ENCODE measurements at places on chromosomes 11 and 22. TPM values are rescaled to one million over a fixed set of nuclear protein-coding genes. Genes with fewer than 3 reads are reported as not detected.

DNA sequence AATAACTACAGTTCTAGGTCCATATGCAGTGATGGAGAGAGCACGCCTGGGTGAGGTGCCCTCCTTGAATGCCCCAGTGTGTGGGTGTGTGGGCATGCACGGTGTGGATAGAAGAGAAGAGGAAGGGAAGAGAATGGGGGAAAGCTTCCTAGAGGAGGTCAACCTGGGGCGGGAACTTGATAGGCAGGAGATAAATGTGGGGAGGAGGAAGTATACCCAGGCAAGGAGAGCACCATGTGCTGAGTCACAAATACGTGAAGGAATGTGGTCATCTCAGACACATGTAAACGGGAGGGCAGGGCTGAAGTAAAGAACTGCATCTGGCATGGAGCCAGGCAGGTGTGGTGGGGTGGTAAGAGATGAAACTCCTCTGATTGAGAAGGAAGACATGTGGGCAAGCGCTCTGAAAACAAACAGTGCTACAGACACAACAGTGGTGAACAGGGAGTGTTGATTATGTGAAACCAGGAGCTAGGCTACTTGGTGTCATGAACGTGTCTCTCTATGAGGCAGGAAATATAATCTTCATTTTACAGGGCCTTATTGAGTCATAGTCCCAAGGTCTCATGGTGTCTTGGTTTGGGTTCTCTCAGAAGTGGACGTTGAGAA lies 61.5 kb upstream of the EED start:
- peaks cover 17% of the 10 kb centered on the region for H3K4me1 ChIP-seq
- H3K4me3 ChIP-seq, result no peak overlapping the region
- no peak overlapping the region for H3K27ac ChIP-seq
- H3K27me3 ChIP-seq, result no peaks in the 10 kb centered on the region

- H3K36me3 ChIP-seq, result peaks cover 3% of the 10 kb centered on the region
- no peaks in the 10 kb centered on the region for H3K27me3 ChIP-seq
- no peak overlapping the region for H3K4me3 ChIP-seq
- H3K4me1 ChIP-seq, result no peaks in the 10 kb centered on the region
Observed at GRCh38 chr11:76347466-76347865, 33.5 kb downstream of the THAP12 start.

- no peaks in the 10 kb centered on the region for H3K36me3 ChIP-seq
- no peaks in the 10 kb centered on the region for H3K4me1 ChIP-seq
- H3K27me3 ChIP-seq, result no peaks in the 10 kb centered on the region
- DNase-seq, result no peak
- H3K4me3 ChIP-seq, result no peak overlapping the region
Observed at GRCh38 chr11:48078689-48079088, 98.3 kb downstream of the PTPRJ start.

GRCh38 chr11:18137186-18137800 lies 4.9 kb downstream of the MRGPRX3 start:
- H3K36me3 ChIP-seq, result no peaks in the 10 kb centered on the region
- H3K27ac ChIP-seq, result no peak overlapping the region
- no peaks in the 10 kb centered on the region for H3K27me3 ChIP-seq
- no peak for DNase-seq

GRCh38 chr11:65625628-65626342 lies 10.2 kb downstream of the PCNX3 start:
- H3K36me3 ChIP-seq, result peaks cover 43% of the 10 kb centered on the region
- H3K27ac ChIP-seq, result no peak overlapping the region
- no peaks in the 10 kb centered on the region for H3K27me3 ChIP-seq
- DNase-seq, result no peak
- no peaks in the 10 kb centered on the region for H3K4me1 ChIP-seq

DNA sequence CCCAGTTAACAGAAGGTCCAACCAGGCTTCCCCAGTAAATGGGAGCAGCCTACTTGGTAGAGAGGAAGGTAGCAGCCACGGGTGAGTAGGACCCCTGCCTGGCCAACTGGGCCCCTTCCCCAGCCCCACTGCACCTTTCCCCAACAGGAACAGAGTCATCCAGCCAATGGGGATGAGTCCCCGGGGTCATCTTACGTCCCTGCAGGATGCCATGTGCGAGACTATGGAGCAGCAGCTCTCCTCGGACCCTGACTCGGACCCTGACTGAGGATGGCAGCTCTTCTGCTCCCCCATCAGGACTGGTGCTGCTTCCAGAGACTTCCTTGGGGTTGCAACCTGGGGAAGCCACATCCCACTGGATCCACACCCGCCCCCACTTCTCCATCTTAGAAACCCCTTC lies 6.6 kb downstream of the RIC8A start:
- H3K4me3 ChIP-seq, result no peak overlapping the region
- peak; percentile 59 for DNase-seq
- H3K27me3 ChIP-seq, result no peaks in the 10 kb centered on the region

DNA sequence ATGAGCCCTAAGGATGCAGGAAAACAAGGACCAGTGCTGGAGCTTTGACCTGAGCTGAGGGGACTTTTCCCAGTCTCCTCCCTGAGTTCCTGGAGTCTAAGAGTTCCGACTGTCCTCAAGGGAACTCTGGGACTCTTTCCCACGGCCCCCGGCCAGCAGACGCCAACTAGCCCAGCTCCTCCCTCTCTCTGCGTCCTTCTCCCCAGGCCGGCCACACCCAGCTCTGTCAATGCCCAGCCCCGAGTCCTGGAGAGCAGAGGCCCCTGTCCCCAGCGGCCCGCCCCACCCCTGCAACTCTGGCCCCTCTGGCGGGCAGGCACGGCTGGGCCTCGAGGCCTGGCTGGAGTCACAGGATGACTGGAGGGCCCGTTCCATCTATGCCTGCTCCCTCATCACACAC lies 29.8 kb downstream of the NECTIN1 start:
- H3K4me1 ChIP-seq, result peaks cover 9% of the 10 kb centered on the region
- no peak overlapping the region for H3K4me3 ChIP-seq
- H3K36me3 ChIP-seq, result no peaks in the 10 kb centered on the region
- no peak for DNase-seq

PRR5L gene
- polyA plus RNA-seq, result 75.7 TPM

BDNF gene
- polyA plus RNA-seq, result not detected

POU2AF2 gene
- 2.4 TPM for polyA plus RNA-seq

NAALAD2 gene
- not detected for polyA plus RNA-seq

OSBPL5 gene
- 18.6 TPM for polyA plus RNA-seq

UVRAG gene
- polyA plus RNA-seq, result 10.8 TPM

LINC01488 gene
- polyA plus RNA-seq, result not detected
